Activated naive CD4-positive, alpha-beta T cell (primary cell): ENCODE measurements at places on chromosomes 5 and 9.

DNA sequence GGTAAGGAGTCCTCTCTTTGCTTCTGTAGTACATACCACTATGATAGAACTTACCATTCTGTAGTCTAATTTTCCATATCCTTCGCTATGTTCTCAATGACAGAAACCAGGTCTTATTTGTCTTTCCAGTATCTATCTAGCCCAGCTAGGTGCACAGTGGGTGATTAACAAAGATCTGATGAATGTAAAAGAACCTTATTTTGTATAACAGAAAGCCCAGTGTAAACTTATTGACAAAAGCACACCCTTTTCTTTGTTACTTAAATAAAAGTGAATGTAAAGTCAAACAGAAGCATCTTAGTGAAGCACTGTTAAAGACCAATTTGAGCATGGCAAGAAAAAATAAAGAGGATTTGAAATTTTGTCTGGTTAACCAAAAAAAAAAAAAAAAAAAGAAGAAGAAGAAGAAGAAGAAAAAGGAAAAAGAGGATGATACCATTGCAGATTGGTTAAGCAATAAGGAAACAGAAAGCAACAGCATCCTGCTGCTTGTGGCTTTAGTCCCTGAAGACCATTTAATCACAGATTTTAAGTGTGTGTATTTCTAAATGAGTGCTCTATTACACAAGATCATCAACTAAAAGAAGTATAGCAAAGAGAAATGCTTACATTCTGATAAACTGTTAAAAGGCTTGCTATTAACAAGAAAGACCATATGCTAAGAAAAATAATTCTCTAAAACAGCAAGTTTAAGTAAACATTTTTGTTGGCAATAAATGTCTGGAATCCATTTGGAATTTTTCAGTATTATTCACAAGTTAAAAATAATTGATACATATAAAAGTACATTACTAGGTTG lies 21.2 kb downstream of the MEGF9 start:
- no peak for DNase-seq

- no peak for DNase-seq
Measured at GRCh38 chr5:173204185-173204979, 30.6 kb downstream of the NKX2-5 start.

DNA sequence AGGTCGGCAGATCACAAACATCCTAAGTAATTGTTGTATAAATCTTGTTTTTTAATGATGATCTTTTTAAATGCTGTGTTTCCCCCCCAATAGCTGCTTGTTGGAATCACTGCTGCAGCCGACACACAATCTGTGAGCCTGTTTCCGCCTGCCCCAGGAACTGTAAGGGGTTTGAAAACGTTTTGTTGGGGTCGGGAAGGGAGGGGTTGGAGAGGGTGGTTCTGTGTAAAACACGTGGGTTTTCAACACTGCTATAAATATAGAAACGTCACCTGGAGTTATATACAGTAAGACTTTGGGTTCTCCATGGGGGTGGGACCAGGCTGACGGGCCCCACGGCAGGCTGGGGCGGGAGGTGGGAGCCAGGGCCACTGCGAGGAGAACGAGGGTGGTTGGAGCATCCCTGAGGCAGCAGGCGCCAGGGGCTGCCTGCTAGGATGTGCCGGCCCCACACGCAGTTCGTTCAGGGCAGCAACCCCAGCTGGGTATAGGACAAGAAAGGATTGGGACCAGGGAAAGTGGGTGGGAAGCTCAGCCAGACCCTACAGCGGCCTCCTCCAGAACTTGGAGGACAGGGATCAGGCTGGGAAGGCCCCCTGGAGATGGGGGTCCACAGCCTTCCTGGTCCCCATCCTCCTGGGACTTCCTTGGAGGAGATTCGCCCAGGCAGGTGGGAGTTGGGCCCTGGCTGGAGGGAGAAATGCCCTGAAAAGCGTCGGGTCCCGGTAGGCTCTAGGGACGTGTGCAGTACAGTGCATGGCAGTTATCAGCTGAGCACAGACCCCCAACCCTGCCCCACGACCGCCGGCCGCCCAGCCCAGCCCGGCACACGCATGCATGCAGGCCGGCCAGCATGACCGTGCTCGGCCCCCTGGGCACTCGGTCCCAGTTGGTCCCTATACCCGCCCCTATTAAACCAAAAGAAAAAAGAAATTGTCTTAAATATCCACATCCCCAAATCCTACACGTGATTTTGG lies 9.7 kb downstream of the RNF44 start:
- DNase-seq, result no peak

DNA sequence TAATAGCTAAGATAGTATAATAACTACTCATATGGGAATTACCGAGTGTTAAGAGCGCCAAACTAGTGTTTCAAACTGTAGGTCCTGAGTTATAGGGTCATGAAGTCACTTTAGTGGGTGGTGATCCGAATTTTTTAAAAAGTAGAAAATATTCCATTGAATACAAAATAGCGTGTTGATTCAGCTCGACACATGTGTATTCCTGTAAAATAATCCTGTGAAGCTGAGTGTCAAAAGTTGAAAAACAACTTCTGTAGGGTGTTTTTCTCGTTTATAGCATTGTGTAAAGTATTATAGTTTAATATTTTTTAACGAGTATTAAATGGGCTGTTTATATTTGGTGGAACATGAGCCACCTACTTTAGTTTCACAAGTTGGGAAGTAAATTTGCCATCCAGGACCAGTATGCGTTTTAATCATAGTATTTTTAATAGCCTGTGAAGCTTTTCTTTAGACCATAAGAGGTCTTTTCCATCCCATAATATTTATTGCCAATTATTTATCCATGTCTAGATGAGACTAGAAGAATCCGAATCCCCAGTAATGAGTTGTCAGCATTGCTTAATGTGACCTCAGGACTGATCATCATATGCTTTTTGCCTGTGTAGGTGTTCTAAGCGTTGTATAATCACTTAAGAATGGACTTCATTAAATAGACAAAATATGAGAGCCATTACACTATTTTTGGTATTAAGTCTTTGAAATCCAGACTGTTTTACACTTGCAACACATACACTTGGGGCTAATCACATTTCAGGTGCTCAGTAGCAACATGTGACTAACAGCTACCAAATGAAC lies 84.1 kb downstream of the PTPDC1 start:
- DNase-seq, result no peak

GRCh38 chr5:76256116-76256889 lies 146.8 kb upstream of the IQGAP2 start:
- DNase-seq, result peak; percentile 20

GRCh38 chr9:35891646-35892045 lies 14.4 kb upstream of the HRCT1 start:
- no peak for DNase-seq

- no peak for DNase-seq
Measured at GRCh38 chr9:70902171-70902570, 219.2 kb downstream of the TRPM3 start.

DNA sequence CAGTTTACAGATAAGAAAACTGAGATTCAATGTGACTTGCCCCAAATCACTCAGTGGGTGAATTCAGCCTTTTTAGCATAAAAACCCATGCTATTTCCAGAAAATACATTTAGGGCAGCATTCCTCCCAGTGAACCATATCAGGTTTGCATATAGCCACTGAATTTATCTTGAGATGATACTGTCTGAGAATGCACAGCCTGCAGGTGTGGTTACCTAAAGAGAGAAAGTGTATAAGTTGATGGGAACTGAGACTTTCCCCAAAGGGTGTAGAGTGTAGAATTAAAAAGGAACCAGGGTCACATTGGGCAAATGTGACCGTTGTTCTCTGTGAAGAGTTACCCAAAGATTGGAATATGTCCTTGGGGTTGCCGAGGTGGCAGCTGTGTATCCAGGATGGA lies 100.0 kb upstream of the PIK3R1 start:
- no peak for DNase-seq

- peak; percentile 24 for DNase-seq
Measured at GRCh38 chr9:129863059-129863690, 27.9 kb downstream of the USP20 start.

- DNase-seq, result no peak
Measured at GRCh38 chr5:67166460-67167285, 29.9 kb downstream of the CD180 start.

GRCh38 chr9:123725389-123725788 lies 204.5 kb downstream of the DENND1A start:
- DNase-seq, result no peak

GRCh38 chr5:407801-408268 lies 35.1 kb upstream of the EXOC3 start:
- DNase-seq, result no peak
